ENCODE measurements at places on chromosomes 13 and 19. TPM values are rescaled to one million over a fixed set of nuclear protein-coding genes. Genes with fewer than 3 reads are reported as not detected.

- no peak for DNase-seq
These were observed 1643.2 kb upstream of the PRR20A start for GRCh38 chr13:55497486-55497885.

- DNase-seq = no peak
These were observed 138.2 kb downstream of the KCNRG start for GRCh38 chr13:50153401-50153800.

GRCh38 chr13:46134961-46135522 lies 30.2 kb upstream of the CPB2 start:
- no peak for DNase-seq

DNA sequence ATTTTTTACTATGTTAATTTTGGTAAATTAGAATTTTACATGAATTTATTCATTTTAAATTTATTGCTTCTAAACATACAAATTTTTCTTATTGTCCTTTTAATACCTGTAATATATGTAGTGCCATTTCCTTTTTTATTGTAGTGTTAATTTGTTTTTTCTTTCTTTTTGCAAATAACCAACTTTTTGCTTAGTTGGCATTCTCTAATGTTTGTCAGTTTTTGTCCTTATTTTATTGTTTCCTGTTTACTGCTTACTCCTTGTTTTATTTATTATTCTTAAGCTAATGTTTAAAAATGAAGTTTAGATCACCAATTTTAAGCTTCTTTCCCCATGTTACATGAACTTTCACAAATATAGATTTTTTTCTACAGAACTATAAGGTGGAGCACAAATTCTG lies 516.6 kb downstream of the SLITRK1 start:
- no peak for DNase-seq

GRCh38 chr13:24056616-24057137 lies 103.8 kb upstream of the SPATA13 start:
- DNase-seq = no peak

- DNase-seq = peak; percentile 54
These were observed 608 bp downstream of the CD70 start for GRCh38 chr19:6590258-6590826.

- DNase-seq = no peak
These were observed 102.0 kb downstream of the ERCC5 start for GRCh38 chr13:102947745-102948405.

GRCh38 chr19:35037716-35038622 lies 3.6 kb upstream of the HPN start:
- no peak for DNase-seq

GRCh38 chr19:4278010-4278409 lies 1.1 kb upstream of the SHD start:
- no peak for DNase-seq

GRCh38 chr13:98619556-98619955 lies 42.6 kb upstream of the STK24 start:
- no peak for DNase-seq

DNA sequence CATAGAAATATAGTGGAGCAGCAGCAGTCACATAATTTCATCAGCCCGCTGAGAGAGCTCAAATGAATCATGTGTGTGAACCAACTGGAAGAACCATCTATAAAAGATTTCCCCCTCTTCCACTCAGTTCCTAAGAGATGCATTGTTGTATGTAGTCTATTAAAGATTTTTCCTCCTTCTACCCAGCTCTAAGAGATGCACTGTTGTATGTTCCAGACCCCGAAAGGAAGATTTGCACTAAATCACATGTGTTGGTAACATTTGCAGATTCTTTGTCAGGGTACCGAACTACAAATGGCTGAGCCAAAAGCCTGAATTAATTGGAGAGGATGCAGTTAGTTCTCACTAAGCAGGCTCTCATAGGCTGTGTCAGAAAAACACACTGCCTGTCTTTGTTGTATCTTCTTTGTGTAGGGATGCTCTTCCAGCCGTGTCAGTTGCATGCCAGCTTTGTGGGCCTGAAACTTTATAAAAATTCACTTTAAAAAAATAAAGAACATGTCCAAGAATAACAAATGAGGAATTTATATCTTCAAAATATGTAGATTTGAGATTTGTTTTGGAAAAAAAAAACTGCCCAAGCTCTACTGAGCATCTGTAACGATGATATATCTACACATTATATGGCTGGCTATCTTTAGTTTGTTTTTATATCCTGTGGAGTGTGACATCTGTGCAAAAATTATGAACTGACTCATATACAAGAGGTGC lies 223.1 kb downstream of the MZT1 start:
- DNase-seq = no peak

DNA sequence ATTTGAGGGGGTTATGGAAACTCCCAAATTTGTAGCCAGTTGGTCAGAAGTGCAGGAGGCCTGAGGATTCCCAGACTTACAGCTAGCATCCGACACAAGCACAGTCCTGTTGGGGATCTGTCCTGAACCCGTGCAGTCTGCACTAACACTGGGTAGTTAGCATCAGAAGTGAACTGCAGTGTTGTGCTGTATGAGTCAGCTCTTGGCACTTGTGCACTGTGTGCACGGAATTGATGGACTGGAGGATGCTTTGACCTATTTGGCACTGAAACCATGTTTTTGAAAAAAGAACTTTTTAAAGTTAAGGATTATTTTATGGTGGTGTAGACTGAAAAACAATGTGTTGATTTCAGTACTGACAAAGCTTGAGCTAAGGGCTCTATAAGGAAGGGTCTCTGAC lies 279.0 kb downstream of the NHLRC3 start:
- DNase-seq = no peak

- DNase-seq = no peak
These were observed 27.7 kb downstream of the GPR42 start for GRCh38 chr19:35398570-35398969.

GRCh38 chr13:106522112-106522705 lies 13.3 kb downstream of the EFNB2 start:
- DNase-seq = no peak

GRCh38 chr13:71320452-71320851 lies 546.6 kb downstream of the DACH1 start:
- no peak for DNase-seq

GRCh38 chr19:478976-479375 lies 17.3 kb upstream of the MADCAM1 start:
- DNase-seq = no peak

DNA sequence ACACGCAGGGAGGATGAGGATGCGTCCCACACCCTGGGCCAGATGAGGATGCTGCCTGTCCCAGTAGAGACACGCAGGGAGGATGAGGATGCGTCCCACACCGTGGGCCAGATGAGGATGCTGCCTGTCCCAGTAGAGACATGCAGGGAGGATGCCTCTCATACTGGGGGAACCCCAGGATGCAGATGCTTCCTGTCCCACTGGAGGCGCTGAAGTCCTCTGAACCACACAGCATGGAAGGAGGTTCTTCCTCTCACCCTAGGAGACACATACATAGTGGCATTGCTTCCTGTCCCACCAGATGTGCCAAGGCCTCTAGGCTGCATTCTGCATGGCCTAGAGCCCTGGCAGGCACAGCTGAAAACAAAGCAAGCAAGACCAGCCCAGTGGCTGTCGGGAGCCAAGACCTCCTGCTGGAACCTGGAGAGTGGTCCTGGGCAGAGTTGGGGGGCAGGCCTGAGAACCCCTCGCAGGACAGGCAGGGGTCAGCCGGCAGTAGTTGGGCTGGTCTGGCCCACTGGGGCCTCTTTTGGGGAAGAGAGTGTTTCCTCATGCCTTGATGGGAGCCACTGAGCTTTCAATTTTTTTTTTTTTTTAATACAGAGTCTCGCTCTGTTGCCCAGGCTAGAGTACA lies 4.3 kb downstream of the HPN start:
- peak; percentile 66 for DNase-seq

- no peak for DNase-seq
These were observed 80.5 kb downstream of the GPR12 start for GRCh38 chr13:26680123-26680450.

GRCh38 chr19:262125-262524 lies 29.1 kb downstream of the PLPP2 start:
- DNase-seq = no peak

DNA sequence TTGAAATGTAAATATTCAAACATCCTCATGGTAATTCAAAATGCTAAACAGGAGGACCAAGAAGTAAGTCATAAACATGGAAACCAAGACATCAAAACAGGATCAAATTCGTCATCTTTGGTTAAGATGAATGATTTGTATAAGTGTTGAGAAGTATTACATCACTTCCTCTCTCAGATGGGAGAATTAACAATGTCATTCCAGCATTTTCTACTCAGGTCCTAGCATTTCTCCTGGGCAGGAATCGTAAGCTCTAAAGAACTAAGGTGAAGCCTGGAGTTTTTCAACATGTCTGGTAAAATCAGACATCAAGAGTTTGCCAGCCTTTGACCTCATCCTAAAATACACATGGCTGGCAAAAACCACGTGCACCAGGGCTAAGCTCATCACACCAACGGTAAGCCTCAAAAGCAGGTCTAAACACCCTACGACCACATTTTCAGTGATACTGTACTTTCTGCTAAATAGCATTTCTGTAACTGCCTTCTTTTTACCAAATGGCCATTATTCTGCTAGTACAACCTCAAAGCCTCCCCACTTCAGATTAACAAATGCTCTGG lies 24.8 kb downstream of the RANBP3 start:
- no peak for DNase-seq

DNA sequence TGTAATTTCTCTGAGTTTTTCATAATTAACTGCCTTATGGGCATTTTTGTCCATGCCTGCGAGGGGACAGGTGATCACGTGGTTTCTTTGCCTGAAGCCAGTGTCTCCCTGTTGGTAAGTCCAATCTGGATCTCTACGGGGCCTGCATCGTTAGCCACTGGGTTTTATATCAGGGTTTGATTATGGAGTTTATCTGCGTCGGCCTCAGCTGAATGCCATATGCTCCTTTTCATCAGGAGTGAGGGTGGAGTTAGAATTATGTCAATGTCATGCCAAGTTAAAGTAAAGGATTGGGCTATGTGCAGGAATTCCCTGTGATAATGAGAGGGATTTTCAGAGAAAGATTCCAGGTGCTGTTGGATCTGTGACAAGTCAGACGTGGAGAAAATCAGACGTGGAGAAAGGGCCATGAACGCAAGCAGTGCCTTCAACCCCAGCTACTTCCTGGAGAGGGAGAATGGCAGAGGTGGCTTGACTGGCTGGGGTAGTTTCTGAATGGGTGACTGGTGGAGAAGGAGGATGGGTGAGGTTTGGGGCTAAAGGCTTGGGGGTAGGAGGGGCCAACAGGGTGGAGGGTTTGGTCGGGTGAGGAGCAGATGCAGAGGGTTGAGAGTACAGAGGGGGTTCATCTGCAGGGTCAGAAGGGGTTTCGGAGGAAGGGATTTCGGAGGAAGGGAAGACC lies 24.3 kb downstream of the TMEM255B start:
- no peak for DNase-seq

- DNase-seq = no peak
These were observed 224.0 kb downstream of the COG6 start for GRCh38 chr13:39879286-39880035.

DNA sequence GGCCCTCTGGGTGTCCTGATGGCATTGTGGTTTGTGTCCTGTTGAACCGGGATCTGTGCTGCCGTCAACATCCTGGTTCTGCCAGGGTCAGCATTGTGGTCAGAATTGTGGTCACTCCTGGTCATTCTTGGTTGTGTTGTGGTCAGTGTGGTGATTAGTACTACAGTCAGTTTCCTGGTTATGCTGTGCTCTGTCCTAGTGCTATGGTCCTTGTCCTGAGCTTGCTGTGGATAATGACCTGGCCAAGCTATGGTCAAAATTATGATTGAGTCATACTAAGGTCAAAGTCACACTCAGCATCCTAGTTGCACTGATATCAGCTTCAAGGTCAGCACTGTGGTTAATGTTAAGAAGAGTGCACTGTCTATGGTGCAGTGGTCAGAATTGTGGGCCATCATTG lies 4.5 kb upstream of the OLFM2 start:
- DNase-seq = no peak

DNA sequence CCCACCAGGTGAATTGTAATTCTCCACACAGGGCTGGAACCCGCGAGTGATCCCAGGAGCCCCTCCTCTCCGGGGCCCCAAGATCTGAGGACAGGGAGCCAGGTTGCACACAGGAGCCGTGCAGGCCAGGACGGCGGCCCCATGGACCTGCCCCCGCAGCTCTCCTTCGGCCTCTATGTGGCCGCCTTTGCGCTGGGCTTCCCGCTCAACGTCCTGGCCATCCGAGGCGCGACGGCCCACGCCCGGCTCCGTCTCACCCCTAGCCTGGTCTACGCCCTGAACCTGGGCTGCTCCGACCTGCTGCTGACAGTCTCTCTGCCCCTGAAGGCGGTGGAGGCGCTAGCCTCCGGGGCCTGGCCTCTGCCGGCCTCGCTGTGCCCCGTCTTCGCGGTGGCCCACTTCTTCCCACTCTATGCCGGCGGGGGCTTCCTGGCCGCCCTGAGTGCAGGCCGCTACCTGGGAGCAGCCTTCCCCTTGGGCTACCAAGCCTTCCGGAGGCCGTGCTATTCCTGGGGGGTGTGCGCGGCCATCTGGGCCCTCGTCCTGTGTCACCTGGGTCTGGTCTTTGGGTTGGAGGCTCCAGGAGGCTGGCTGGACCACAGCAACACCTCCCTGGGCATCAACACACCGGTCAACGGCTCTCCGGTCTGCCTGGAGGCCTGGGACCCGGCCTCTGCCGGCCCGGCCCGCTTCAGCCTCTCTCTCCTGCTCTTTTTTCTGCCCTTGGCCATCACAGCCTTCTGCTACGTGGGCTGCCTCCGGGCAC lies 3.9 kb downstream of the FFAR1 start:
- DNase-seq = peak; percentile 33

GRCh38 chr13:48561466-48562235 lies 28.8 kb upstream of the RCBTB2 start:
- peak; percentile 70 for DNase-seq

DNA sequence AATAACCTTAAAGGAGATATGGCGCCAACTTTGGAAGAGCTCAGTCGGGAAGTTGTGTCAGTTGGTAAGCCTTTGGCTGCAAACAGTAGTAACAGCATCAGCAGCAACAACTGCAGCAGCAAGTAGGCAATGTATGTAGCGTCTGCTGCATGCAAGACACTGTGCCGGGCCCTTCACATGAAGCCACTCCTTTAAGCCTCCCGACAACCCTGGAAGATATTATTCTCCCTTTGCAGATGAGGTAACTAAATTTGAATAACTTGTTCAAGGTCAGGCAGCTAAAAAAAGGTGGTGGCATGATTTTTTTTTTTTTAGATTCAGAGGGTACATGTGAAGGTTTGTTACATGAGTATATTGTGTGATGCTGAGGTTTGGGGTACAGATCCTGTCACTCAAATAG lies 19.7 kb downstream of the SIPA1L3 start:
- DNase-seq = no peak

GRCh38 chr13:106696719-106697118 lies 128.8 kb upstream of the ARGLU1 start:
- no peak for DNase-seq

Gene CYP4F12
- 0.19 TPM for total RNA-seq

Gene NLRP11
- not detected for total RNA-seq

Gene SIAH3
- total RNA-seq = not detected

Gene ANKRD24
- total RNA-seq = 1.4 TPM

Gene NLRP7
- not detected for total RNA-seq

Gene ZNF491
- 1.7 TPM for total RNA-seq

Gene MRPL57
- total RNA-seq = 23.5 TPM

Gene CNN1
- not detected for total RNA-seq

Gene TMEM255B
- total RNA-seq = 0.87 TPM

Gene DNAAF3
- 0.35 TPM for total RNA-seq

Gene ZNF296
- total RNA-seq = 9.5 TPM

Gene DIAPH3
- total RNA-seq = 34.7 TPM

Gene TEX26
- total RNA-seq = not detected
